ENCODE measurements at places on chromosomes 3 and 15.
A peak's percentile ranks its signal among the peaks of the same experiment; 100 is the strongest.

DNA sequence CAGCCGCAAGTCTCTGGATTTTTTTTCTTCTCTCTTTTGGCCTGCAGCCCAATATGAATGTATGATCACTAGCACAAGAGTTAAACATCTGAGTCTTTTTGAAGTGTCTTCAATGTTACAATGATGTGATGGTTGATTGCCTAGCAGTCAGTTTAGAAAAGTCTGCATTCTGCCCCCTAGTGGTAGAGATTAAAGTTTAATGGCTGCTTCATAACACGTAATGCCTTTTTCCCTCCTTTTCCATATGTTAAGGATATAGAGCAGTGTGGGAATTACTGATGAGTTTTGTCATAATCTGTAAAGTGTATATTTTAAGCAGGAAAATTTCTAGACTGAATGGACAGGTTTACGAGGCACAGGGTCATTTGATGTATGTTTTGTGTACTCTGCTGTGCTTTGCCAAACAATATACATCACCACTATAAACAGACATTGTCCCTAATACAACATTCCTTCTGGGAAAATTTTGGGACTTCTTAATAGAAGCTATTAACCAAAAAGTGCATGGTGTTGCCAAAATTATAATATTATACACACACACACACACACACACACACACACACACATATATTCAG lies 1038.5 kb upstream of the NR2F2 start:
- DNase-seq: no peak

DNA sequence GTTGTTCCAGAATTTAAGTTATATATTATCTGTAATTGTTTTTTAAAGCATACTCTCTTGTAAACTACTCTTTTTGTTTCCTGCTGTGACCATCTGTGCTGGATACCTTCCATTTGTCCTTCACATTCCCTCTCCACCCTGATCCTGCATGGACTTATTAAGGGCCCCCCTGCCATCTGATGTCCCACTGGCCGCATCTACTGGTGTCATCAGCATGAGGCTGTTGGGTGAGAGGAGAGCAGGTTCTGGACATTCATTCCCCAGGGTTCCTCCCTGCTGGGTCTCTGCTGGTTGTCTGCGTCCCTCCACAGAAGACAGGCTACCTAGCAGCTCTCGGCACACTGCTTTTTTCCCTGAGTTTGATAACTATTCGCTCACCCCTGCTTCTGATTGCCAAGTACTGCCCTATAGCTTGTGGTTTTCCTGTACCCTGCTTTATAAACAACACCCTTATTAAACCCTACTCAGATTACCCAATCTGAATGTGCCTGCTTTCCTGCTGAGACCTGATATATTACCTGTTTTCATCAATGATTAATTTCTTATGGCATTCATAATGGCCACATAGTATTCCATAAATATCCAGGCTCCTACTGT lies 7.7 kb downstream of the CMTM8 start:
- no peak for DNase-seq

GRCh38 chr3:122793568-122794416 lies at the start of gene HSPBAP1:
TSS of gene HSPBAP1 (minus strand) at chr3:122793831. CDS start at chr3:122793680, 151 bp downstream.
- peak; percentile 56 for DNase-seq

- DNase-seq: no peak
Observed at GRCh38 chr15:58457466-58457965, 25.7 kb downstream of the LIPC start.

DNA sequence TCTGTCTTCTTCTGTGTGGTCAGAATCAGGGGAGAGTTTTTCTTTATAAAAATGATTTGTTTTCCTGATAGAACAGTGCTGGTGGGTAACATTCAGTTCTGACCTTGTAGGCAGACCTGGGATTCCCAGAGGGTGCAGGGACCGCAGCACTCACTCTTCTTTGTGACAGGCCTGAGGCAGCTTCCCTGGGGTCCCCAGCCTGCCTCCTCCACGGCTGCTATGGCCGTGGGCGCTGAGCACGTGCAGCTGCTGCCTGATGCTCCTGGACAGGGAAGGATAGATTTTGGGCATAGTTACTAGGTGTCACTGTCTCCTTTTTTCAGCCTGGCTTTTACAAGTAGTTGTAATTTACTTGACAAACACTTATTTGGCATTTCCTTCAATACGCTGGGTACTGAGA lies 39.1 kb downstream of the CACNA1D start:
- no peak for DNase-seq

GRCh38 chr3:147420353-147421183 lies 11.4 kb downstream of the ZIC1 start:
- DNase-seq: no peak

DNA sequence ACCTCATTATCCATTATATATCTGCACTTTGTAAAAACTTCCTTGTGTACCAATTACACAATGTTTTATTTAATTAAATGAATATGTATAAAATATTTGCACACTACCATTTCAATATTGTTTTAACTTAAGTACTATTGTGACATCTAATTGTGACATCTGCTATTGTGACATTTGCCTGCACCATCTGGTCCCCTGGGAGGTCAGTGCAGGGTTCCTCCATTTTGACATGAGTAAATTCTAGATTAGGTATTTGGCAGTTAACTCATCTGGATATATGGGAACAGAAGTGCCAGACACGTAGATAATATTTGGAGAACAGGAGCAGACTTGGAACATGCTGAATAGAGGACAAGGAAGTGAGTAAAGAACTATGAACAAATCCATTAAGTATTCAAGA lies 332.1 kb downstream of the VGLL3 start:
- no peak for DNase-seq

DNA sequence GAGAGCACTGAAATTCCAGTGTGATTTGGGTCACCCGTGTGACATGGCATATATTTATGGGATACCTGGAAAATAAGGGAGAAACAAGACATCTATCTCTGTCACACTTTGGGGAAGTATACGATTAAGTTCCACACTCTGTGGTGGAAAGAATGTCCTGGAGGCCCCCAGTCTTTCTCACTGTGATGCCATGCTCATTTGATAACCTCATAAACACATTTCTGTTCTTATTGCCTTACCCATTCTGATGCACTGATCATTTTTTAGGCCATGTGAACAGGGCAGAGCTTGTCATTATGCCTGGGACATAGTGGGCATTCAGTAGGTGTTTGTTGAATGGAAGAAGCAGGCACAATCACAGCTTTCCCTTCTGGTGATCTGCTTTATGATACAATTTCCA lies 349.4 kb upstream of the TPRG1 start:
- no peak for DNase-seq

GRCh38 chr3:72496051-72496670 lies 352.1 kb downstream of the SHQ1 start:
- DNase-seq: no peak

DNA sequence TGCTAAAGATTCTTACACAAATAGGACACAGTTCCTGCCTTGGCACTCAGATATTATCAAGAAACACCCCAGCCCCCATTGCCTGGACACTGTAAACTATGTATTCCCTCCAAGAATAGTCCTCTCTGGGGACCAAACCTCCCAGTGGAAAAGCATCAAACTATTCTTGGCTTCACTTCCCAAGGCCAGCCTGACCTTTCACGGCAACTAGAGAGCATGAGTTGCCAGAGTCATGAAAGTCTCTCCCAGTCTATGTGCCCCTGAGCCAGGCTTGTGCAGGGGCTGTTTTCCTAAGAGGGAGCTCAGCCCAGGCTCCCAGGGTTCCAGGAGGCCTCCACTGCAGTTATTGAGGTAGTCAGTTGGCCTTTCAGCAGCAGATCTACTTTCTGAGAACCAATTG lies 251.9 kb upstream of the TGFBR2 start:
- DNase-seq: no peak

DNA sequence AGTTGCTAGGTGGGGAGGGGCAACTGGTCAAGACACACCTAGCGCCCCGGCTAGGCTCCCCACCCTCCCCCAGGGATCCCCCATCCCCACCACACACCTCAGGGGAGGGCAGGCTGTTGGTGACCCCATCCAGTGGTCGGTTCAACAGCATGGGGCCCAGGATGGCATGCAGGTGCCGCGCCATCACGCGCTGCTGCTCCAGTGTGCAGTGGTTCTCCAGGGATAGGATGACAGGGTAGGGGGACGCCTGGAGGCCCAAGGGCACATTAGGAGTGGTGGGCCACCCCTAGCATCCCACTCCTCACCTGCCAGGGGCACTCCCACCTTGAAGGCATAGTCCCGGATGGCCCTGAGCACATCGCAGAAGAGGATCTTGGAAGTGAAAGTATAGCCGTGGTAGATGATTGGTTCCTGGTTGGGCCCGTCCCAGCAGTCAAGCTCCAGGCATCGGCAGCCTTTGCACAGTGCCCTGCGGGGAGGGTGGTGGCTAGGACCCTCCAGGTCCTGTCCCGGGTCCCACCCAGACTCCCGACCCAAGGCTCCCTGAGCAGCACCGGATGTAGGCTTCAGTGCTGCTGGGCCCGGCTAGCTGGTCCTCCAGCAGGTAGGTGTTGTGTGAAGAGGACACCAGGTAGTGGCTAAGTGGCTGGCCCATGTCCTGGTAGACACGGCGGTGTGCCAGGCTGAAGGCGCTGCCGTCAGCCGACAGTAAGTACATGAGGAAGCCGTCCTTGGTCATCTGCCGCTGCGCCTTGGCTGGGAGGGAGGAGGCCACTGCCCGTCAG lies 19.4 kb downstream of the VILL start:
- DNase-seq: no peak

- DNase-seq: peak; percentile 7
Observed at GRCh38 chr3:86865506-86865905, 125.4 kb downstream of the VGLL3 start.

DNA sequence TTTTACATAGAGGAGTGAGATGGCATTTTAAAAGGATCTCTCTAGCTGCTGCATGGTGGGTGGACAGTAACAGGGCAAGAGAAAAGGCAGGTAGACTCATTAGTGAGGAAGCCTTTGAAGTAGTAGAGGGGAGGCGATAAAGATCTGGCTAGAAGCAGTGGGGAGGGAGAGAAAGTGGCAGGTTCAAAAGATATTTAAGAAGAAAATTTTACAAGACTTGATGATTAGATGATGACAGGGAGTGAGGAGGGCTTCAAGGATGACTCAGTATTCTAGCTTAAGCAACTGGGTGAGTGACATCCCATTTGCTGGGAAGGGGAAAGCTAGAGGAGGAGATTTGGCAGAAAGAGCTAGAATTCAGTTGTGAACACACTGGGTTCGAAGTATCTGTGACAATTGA lies 3.8 kb upstream of the BRPF1 start:
- no peak for DNase-seq

GRCh38 chr3:9247941-9248521 lies 1.4 kb downstream of the SRGAP3 start:
- no peak for DNase-seq

- no peak for DNase-seq
Observed at GRCh38 chr3:31567036-31567435, 34.3 kb downstream of the STT3B start.
